ENCODE measurements at places on chromosomes 5 and 9.
A peak's percentile ranks its signal among the peaks of the same experiment; 100 is the strongest.

DNA sequence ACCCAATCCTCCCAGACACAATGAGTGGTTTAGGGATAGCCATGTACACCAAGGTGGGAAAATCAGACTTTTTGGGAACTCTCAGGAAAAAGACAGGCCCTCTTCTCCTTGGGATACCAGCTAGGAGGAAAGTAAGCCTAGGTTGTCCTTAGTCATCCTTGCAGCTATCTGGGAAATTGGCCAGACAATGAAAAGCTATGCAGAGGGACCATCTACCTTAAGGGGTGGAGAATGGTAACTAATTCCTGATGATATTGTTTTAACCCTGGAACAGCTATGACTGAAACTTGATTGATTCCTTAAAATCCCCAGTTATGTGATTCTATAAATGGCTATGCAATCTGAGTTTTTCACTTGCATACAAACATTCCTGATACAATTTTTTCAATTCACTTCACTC, 88.9 kb upstream of the BNC2 start:
- DNase-seq = peak; percentile 5

DNA sequence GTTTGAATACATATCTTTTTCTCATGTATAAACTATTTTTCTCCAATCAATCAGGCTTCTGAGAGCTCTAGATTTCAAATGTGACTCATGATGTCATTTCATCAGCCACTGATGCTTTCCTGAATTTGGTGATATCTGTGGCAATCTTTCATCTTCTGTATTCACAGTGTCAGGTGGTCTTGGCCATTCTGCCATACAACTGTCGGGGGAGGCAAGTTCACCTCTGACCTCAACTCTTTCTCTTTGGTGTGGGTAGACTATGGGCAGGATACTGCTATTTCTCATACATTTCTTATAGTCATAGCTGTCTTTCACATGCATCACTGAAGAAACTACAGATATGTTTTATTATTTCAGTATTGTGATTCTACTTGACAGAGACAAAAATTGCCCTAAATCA, 414.1 kb upstream of the MEF2C start:
- DNase-seq = no peak

DNA sequence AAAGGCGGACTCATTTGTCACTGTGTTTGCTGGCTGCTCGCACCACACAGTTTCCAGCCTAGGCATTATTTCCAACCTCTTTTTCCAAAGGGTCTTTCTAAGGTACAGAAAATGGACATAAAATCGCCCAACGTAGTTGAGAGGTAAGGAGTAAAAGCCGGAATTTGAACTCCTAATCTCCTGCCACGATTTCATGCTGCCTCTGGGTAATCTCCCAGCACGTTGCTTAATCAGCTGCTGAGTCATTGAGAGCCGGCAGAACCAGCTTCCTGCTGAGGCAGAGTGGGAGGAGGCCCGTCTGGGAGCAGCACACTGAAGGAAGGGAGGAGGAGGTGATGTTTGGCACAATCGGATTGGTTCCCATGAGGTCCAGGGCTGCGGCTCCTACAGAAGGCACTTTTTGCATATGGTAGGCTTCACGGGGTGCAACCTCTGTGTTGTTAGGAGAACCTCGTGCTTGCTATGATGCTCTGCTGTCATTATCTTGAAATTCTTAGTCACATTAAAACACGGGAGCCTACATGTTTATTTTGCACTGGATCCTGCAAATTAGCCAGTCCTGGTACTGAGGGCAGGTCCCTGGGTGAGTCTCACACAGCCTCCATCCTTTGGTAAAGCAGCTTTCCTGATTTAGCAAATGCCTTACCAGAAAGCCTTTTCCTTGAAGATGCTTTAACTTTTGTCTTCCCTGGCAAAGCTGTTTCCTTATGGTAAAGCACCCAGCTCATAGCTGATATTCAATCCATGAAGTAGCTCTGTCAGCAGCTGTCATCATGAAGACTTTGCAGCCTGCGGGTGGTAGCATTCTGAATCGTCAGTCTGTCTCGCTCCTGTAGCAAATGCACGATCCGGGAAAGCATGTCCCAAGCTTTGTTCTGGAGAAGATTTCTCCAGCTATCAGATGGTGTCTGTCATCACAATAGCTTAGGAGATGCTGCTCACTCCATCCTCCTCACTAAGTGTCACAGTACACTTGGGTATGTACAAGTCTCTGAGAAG, 191.6 kb upstream of the MSX2 start:
- peak; percentile 99 for DNase-seq

- DNase-seq = no peak
Observed at GRCh38 chr9:84177407-84177806, 163.2 kb downstream of the SLC28A3 start.

DNA sequence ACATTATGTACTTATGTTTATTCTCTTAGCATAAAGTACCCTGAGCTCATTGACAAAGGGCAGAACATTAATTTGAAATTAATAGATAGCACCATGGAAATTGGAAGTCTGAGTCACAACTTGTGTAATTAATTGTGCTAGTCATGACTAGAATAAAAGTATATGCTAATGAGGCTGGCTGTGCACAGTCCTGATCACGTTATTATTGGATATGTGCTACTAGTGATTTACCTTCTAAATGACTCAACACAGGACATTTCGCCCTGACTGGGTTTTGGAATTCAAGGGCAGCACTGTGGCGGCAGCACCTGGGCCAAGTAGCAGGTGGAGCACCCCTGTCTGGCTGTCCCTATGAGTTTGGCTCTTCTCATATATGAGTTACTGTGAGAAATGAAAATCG, 341.8 kb downstream of the ICE1 start:
- no peak for DNase-seq

- DNase-seq = no peak
Observed at GRCh38 chr9:35519692-35520363, 29.9 kb downstream of the RUSC2 start.

DNA sequence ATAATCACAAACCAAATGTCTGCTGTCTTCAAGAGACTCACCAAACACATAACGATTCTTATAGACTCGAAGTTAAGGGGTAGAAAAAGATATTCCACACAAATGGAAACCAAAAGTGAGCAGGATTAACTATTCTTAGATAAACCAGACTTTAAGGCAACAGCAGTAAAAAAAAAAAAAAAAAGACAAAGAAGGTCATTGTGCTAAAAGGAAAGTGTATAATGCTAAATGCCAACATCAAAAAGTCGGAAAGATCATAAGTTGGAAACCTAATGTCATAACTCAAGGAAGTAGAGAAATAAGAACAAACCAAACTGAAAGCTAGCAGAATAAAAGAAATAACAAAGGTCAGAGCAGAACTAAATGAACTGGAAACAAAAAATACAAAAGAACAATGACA, 714.6 kb downstream of the SEMA5A start:
- DNase-seq = no peak

GRCh38 chr5:147346006-147346561, 111.3 kb downstream of the STK32A start:
- DNase-seq = no peak

- no peak for DNase-seq
Observed at GRCh38 chr5:115179394-115180164, 9.9 kb upstream of the TRIM36 start.

All from iris pigment epithelial cell (primary cell).